ENCODE measurements at places on chromosomes 7 and 10. TPM values are rescaled to one million over a fixed set of nuclear protein-coding genes. Genes with fewer than 3 reads are reported as not detected.

DNA sequence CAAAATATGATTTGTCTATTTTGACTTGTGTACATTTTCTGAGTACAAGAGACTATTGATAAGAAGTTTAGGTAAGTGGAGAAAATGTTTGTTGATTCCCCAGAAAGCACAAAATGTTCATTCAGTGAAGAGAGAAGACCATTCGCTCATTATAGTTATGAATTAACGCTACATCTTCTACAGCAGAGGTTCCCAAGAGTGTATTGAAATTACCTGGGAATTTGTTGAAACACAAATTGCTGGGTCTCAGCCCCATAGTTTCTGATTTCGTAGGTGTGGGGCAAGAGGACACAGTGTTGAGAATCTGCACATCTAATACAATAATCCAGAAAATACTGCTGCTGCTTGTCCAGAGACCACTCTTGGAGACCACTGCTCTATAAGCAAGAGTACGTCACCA, 24.2 kb downstream of the JAZF1 start:
- peak overlapping the region; percentile 40 for H3K27ac ChIP-seq
- no peaks in the 10 kb centered on the region for H3K27me3 ChIP-seq
- H3K36me3 ChIP-seq, result no peaks in the 10 kb centered on the region
- H3K4me1 ChIP-seq, result peaks cover 50% of the 10 kb centered on the region
- no peak for DNase-seq

NUTM2B gene
- 0.88 TPM for total RNA-seq

GRCh38 chr7:106606120-106606519, 54.8 kb downstream of the CCDC71L start:
- H3K36me3 ChIP-seq, result no peaks in the 10 kb centered on the region
- no peak for DNase-seq
- H3K27me3 ChIP-seq, result no peaks in the 10 kb centered on the region
- no peak overlapping the region for H3K4me3 ChIP-seq
- H3K27ac ChIP-seq, result no peak overlapping the region

DNA sequence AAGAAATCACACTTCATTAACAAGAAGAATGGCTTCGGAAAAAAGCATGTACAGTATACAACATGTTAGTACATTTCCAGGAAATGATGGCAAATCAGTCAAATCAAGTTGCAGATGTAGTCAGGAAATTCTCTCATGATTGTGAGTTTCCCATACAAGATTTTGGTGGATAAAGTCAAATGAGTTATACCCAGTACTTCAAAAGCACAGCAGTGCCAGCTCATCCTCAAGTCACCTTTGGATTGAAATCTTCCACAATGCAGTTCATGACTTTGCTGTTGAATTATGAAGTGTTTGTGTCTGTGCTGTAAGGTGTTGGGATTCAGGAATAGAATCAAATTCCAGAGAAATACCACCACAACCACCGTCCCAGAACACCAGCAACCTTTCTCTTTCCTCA, 301.3 kb upstream of the BMPER start:
- DNase-seq, result no peak
- H3K27ac ChIP-seq, result no peak overlapping the region
- no peaks in the 10 kb centered on the region for H3K36me3 ChIP-seq

PAPOLB gene
- total RNA-seq, result under 0.01 TPM

OR2A5 gene
- total RNA-seq, result not detected

- no peaks in the 10 kb centered on the region for H3K4me1 ChIP-seq
- peak; percentile 82 for DNase-seq
- no peak overlapping the region for H3K4me3 ChIP-seq
- H3K27ac ChIP-seq, result peak overlapping the region; percentile 57
Measured at GRCh38 chr7:100983451-100984187, 14.3 kb downstream of the MUC12 start.

- H3K36me3 ChIP-seq, result no peaks in the 10 kb centered on the region
- no peak overlapping the region for H3K27ac ChIP-seq
- H3K27me3 ChIP-seq, result no peaks in the 10 kb centered on the region
Measured at GRCh38 chr10:119817991-119818888, 54.4 kb downstream of the MCMBP start.

GRCh38 chr10:79182781-79183467, 114.2 kb downstream of the ZMIZ1 start:
- H3K27me3 ChIP-seq, result no peaks in the 10 kb centered on the region
- H3K4me3 ChIP-seq, result no peak overlapping the region
- no peak for DNase-seq
- peaks cover 49% of the 10 kb centered on the region for H3K36me3 ChIP-seq

LHFPL3 gene
- not detected for total RNA-seq

WNT8B gene
- total RNA-seq, result not detected

DNA sequence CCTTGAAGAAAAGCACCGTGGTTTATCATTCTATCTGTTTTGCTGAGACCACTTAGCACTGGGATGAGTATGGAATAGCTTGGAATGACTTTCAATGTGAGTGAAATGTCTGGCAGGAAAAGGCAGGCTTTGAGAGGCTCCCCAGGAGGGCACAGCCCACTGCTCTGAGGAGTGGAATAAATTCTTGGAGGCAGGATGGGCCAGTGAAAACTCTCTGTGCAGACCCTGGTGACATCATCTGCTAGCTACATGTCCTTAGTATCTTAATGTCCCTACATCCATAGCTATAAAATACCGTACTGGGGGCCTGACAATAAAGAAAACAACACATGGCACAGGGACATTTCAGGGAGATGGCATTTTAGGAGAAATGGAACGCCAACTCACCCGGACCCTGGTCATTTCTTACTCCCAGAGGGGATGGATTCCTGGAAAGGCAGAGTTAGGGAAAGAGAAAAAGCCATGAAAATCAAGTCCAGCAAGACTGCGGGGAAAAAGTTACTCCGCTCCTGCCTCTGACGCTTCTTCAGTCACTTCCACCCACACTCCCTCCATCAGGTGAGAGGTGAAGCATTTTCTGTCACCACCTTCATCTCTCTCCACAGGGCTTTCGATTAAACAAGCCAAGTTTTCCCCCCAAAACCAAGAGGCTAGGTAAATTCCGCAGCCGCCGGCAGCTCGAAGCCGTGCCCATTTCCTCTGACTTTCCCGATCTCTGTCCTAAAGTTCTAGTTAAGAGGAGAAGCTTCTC, 991 bp downstream of the ZNF239 start:
- peaks cover 8% of the 10 kb centered on the region for H3K36me3 ChIP-seq
- DNase-seq, result no peak
- peak overlapping the region; percentile 79 for H3K4me3 ChIP-seq
- no peaks in the 10 kb centered on the region for H3K27me3 ChIP-seq
- peaks cover 13% of the 10 kb centered on the region for H3K4me1 ChIP-seq

DNA sequence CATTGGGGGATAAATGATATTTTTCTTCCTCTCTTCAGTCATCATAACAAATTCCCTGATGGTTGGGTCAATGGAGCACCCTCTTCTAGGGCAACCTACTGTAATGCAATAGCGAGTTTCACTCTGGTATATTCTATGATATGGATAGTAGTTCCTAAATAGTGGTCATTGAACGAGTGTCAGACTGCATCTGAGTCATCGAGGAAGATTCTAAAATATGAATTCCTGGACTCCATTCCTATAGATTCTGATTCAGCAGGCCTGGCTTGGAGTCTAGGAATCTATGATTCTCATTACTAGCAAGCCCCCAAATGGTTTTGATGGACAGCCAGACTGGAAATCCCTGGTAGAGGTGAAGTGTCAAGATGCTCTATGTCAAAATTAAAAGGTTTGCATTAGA, 254.5 kb downstream of the BUB3 start:
- H3K27me3 ChIP-seq, result no peaks in the 10 kb centered on the region
- DNase-seq, result no peak
- no peak overlapping the region for H3K4me3 ChIP-seq
- H3K27ac ChIP-seq, result no peak overlapping the region
- H3K36me3 ChIP-seq, result no peaks in the 10 kb centered on the region

DNA sequence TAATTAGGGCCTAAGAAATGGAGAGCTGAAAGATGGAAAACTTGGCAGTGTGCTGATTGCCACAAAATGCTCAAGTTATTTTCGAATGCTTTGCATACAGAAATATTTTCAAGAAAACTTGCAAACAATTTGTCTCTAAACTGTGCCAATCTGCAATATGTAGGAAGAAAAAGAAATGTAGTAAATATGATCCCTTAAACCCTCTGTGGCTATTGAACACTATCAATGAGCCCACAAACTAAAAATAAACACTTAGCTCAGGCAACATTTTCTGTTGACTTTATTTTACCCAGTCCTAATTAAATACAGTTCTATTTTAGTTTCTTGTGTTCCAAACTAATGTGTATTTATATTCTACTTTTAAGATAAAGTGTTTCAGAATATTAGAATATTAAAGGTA, 342.1 kb downstream of the SEMA3D start:
- no peaks in the 10 kb centered on the region for H3K27me3 ChIP-seq
- H3K4me1 ChIP-seq, result no peaks in the 10 kb centered on the region
- H3K4me3 ChIP-seq, result no peak overlapping the region
- H3K27ac ChIP-seq, result no peak overlapping the region

PWWP2B gene
- total RNA-seq, result 18.5 TPM

MEIG1 gene
- total RNA-seq, result 1.2 TPM

GPR146 gene
- total RNA-seq, result 5.1 TPM

DNA sequence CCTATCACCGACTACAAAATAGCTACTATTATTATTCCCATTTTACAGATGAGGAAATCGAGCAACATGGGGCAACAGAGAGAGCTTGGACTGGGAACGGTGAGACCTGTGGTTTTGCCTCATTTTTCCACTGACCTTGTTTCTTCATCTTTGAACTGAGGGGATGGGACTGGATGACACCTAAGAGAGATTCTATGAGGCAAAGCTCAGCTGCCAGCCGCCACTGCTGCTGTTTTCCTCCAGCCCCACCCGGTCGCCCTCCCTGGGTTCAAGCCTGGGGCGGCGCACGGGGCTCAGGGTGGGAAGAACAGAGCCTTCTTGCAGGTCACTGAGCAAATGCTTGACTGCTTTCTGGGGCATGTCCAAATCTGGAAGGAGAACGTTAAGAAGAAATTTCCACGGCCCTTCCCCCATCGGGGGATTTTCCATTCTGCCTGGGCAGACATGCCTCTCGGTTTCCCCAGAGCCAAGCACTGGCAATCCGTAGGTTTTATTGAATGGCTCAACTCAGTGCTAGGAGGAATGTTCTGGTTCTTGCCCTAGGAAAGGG, 12.3 kb downstream of the DDIT4 start:
- no peak for DNase-seq
- H3K4me1 ChIP-seq, result no peaks in the 10 kb centered on the region
- no peaks in the 10 kb centered on the region for H3K27me3 ChIP-seq
- H3K4me3 ChIP-seq, result no peak overlapping the region
- no peak overlapping the region for H3K27ac ChIP-seq

DNA sequence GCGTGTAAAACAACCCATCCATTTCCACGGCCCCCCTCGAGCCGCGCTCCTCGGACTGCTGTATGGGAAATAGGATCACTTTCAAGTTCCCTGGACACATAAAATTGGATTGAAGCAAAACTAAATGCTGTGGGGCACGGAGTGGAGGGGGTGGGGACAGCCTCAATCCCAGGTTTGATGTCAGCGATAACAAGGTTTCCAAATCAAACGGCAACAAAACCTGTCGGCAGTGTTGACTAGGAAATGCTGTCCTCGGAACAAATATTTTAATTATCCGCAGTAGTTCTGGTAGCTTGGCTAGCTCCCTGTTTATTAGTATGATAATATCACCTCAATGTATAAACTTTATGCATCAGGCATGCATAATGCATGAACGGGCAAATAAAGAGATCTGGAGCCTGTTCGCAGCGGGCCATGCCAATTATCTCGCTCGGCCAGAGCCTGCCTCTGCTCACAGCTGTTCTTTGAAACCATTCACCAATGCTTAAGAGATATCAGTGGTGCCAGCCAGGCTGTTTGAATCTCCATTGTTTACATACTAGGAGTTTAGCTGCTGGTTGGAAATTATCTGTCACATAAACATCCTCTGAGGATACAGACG, 161.1 kb downstream of the PAXIP1 start:
- H3K4me1 ChIP-seq, result no peaks in the 10 kb centered on the region
- no peak overlapping the region for H3K4me3 ChIP-seq
- no peak for DNase-seq
- H3K36me3 ChIP-seq, result no peaks in the 10 kb centered on the region

DNA sequence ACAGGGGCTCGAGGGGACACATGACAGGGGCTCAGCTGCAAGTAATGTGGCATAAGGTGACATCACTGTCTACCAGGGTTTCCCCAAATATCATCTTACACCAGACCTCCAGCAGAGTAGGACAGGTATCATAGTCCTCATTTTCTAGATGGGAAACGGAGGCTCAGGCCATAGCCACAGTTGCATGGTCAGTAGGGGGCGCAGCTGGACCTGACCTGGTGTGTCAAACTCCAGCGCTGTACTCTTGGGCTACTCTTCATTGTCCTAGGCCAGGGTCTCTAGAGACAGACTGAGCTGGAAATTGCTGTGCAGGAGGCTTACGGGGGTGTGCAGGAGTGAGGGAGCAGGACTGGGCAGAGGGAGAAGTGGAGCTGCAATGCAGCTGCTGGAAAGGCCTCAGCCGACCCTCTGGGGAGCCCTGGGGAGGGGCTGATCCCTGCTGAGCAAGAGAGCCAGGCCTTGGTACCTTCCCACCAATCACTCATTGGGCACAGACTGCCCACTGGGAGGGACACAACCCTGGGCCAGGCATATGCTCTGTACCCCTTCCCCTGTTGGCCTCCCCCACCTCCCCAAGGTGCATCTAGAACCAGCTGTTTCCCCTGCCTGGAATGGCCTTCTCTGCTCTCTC, 89.9 kb downstream of the CDH23 start:
- H3K4me1 ChIP-seq, result no peaks in the 10 kb centered on the region
- no peaks in the 10 kb centered on the region for H3K36me3 ChIP-seq
- peak; percentile 73 for DNase-seq
- H3K4me3 ChIP-seq, result no peak overlapping the region

- no peaks in the 10 kb centered on the region for H3K27me3 ChIP-seq
- peaks cover 15% of the 10 kb centered on the region for H3K4me1 ChIP-seq
- H3K36me3 ChIP-seq, result peaks cover 19% of the 10 kb centered on the region
- DNase-seq, result peak; percentile 89
Measured at GRCh38 chr10:95242581-95243317, 48.1 kb downstream of the PDLIM1 start.

DNA sequence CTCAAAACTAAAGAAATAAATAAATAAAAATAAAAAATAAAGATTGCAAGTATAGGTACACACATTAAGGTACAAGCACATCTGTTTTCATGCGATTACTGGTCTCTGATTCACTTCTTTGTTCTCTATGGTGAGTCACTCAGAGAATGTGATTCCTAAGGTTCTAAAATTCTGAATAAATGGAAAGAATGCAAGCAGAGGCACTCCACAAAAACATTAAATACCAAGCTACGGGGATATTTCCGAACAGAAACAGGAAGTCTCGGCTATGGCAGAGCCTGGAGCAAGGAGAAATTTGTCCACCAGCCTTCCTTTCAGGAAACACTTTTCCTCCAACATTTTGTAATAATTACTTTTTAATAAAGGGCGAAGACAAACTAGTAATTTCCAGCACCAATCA, 1.4 kb downstream of the VOPP1 start:
- peak overlapping the region; percentile 82 for H3K27ac ChIP-seq
- DNase-seq, result peak; percentile 91
- peaks cover 30% of the 10 kb centered on the region for H3K4me1 ChIP-seq
- H3K27me3 ChIP-seq, result no peaks in the 10 kb centered on the region
- peak overlapping the region; percentile 86 for H3K4me3 ChIP-seq
